ENCODE measurements at places on chromosomes 13 and 19.

- DNase-seq = no peak
Observed at GRCh38 chr13:79393564-79394249, 12.3 kb downstream of the RBM26 start.

GRCh38 chr19:35959968-35960320 is 23.8 kb downstream of the LRFN3 start:
- DNase-seq = no peak

- DNase-seq = no peak
Observed at GRCh38 chr19:5313307-5313706, 27.3 kb downstream of the PTPRS start.

GRCh38 chr13:20222553-20222952 is 9.6 kb downstream of the GJB6 start:
- DNase-seq = no peak

GRCh38 chr19:50720921-50721381 is 1.3 kb upstream of the SHANK1 start:
- DNase-seq = peak; percentile 40

DNA sequence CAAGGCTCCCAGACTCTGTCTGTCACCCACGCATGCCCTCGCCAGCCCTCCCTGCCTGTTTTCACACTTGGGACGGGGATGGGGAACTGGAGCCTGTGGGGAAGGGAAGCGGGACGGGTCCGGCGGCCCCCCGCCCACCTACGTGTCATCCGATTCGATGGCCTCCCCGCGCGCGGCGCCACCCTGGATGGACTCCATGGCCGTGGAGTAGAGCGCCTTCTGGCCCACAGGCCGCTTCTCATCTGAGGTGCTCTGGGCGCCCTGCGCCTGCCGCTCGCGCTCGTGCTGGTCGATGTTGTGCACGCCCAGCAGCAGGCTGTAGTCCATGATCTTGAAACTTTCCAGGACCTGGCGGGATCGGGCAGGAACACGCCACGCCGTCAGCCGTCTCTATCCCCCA is 25.1 kb upstream of the CACTIN start:
- DNase-seq = no peak

DNA sequence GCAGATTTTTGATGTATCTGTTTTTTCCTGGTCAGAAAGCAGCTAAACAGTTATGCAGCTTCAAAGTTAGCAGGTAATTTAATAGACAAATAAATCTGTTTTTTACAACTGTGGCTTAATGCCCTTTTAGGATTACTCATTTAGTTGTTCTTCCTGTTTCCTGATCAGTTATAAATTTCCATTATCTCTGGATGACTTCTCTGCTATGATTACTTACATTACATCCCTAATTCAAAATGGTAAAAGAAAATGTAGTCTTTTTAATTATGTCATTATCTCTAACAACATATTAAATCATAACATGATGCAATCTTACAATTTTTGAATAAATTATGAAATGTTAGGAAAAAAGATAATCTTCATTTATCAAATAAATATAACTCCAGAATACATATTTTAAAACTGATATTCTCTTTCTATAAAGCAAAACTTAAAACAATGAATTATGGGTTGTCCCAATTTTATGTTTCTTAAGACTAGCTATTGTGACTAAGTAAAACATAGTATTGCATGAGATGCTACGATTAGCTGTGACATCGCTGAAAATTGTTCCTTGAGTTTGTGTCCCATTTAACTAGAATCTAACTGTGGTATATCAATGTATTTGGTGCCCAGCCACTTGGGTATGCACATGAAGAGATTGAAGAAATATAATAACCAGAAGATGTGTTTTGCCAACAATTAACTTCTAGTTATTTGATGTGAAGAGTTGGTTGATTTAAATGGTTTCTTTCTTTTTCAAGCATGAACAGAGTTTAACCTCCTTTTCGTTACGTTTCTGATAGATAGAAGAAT is 605.3 kb upstream of the SPRY2 start:
- no peak for DNase-seq

GRCh38 chr13:48892053-48892687 is 83.5 kb upstream of the FNDC3A start:
- DNase-seq = peak; percentile 96

DNA sequence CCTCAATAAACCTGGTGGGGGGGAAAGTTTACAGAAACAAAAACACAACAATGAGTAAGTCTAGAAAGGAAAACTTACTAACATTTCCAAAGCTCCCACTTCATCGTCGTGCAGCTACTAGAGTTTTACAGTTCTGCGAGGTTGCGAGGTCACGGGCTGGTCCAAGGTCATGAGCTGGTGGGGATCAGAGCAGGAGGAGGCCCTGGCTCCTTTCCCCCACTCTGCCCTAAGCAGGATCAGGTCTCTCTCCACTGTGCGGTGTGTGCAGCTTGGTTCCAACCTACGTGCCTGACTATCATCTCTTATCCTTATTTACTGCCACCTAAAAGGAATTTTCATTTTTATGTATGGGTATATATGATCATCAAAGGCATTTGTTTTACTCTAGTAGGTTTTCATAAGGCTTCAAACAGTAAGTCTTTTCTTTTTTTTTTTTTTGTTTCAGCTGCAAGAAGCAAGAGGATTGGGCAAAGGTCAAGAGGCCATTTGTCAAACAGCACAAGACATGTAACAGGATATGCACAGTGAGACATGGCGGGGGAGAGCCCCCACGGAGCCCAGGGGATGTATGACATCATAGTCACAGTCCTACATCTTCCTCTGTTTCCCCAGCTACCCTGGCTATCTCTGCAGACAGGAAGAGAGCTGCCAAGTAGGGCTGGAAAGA is 76.6 kb upstream of the POMP start:
- no peak for DNase-seq

DNA sequence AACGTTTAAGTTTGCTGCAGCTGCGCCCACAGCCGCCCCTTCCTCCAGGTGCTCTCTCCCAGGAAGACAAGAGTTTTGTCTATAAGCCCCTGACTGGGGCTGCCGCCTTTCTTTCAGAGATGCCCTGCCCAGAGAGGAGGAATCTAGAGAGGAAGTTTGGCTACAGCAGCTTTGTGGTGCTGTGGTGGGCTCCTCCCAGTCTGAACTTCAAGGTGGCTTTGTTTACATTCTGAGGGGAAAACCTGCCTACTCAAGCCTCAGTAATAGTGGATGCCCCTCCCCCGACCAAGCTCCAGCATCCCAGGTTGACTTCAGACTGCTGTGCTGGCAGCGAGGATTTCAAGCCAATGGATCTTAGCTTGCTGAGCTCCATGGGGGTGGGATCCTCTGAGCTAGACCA is 6.4 kb upstream of the ERICH6B start:
- no peak for DNase-seq

- DNase-seq = peak; percentile 76
Observed at GRCh38 chr19:48637948-48638830, 1.0 kb upstream of the DBP start.

DNA sequence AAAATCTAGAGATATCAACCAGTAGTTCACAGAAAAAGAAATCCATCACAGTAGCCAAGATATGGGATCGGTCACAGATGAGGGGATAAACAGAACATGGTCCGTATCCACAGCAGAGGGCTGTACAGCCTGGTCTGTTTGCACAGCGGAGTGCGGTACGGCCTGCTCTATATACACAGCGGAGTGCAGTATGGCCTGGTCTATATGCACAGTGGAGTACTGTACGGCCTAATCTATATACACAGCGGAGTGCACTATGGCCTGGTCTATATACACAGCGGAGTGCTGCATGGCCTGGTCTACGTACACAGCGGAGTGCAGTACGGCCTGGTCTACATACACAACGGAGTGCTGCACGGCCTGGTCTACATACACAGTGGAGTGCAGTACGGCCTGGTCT is 43.0 kb upstream of the MCF2L start:
- DNase-seq = no peak

DNA sequence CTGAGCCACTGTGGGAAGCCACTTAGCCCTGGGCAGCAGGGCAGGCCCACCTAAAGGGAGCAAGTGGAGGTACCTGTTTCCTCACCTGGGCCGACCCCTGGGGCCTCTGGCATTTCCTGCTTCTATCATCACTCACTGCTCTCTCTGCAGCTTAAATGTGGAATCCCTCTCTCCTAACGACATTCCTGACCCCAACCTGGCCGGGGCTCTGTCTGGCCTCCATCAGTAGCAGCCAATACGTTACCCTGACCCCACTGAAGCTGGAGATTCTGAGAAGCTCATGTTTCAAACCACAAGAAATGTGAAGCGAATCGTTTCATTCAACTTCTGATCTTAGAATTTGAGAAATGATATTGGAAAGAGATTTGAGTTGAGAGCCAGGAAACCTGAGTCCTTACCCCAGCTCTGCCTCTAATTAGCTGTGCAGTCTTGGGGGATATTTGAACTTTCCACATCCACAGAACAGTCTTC is 39.9 kb downstream of the DOCK9 start:
- no peak for DNase-seq

- no peak for DNase-seq
Observed at GRCh38 chr19:32165141-32165540, 180.3 kb upstream of the ZNF507 start.

- no peak for DNase-seq
Observed at GRCh38 chr13:110464556-110465333, 96.8 kb downstream of the RAB20 start.

DNA sequence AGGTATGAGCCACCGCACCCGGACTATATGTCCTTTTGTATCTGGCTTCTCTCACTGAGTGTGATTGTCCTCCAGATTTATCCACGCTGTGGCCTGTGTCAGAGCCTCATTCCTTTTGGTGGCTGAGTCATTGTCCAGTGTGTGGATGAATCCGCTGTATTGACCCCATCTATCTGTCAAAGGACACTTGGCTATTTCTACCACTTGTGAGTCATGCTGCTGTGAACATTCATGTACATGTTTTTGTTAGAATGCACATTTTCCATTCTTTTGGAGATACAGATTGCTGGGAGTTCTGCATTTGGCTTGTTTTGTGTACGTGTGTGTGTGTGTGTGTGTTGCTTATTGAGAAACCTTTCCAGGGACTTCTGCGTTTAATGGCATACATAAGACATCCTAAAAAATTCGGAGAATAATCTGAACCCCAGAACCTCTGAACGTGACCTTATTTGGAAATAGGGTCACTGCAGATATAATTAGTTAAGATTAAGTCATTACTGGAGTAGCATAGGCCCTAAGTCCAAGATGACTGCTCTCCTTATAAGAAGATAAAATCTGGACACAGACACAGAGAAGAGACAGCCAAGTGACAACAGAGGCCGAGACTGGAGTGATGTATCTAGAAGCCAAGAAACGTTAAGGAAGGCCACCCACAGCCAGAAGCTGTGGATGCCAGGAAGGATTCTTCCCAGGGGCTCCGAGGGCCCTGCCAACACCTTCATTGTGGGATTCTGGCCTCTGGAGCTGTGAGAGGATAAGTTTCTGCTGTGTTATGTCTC is 4.9 kb upstream of the GIPC3 start:
- peak; percentile 61 for DNase-seq

DNA sequence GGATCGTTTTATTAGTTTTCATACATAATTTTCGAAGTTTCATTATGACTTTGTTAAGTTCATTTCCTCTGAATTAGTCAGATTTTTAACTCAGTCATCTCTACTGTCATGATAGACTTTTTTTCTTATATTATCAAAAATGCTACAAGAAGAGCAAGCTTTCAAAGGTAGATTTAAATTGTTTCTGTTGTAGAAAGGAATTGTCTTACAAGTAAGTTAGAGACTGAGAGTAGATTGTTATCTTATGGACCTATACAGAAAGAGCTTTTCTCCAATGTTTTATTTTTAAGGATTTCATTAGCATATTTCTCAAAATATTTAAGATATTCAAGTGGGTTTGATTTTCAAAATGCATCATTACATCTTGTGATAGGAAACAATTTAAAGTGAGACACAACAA is 2.7 kb downstream of the MAB21L1 start:
- DNase-seq = no peak

- DNase-seq = peak; percentile 78
Observed at GRCh38 chr13:92994056-92994455, 232.6 kb upstream of the GPC6 start.

GRCh38 chr19:31290931-31291590 is 58.2 kb downstream of the TSHZ3 start:
- no peak for DNase-seq

GRCh38 chr19:1748115-1748872 is 5.0 kb upstream of the ONECUT3 start:
- no peak for DNase-seq

GRCh38 chr13:97191142-97191541 is 31.0 kb upstream of the MBNL2 start:
- no peak for DNase-seq

GRCh38 chr13:100179276-100179675 is 90.4 kb downstream of the PCCA start:
- no peak for DNase-seq

DNA sequence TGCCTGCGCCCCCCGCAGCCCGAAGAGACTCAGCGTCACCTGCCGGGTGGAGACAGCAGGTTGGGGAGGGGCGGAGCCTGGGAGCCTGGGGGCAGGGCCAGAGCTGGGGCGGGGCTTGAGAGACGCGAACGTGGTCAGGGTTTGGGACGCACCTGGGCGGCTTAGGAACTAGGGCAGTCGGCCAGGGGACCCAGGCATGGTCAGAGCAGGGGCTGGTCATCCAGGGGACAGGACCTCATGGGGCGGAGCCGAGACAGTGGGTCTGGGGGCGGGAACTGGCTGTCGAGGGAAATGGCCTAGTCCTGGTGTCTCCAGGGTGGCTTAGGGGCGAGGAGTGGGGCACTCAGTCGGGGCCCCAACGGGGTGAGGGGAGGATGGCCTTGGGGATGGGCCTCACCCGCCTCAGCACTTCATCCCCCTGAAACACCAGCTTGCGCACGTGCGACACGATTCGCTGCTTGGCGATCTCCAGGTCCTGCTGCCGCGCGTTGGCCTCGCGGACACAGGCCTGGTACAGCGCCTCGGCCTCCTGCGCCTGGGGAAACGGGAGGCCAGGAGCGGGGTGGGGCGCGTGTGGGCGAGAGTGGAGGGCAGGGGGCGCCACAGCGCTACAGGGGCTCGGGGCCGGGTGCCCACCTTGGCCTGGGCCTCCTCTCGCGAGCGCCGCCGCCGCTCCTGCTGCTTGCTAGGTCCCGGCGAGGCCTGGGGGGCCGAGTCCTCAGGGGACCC is 5.8 kb downstream of the GMIP start:
- no peak for DNase-seq

DNA sequence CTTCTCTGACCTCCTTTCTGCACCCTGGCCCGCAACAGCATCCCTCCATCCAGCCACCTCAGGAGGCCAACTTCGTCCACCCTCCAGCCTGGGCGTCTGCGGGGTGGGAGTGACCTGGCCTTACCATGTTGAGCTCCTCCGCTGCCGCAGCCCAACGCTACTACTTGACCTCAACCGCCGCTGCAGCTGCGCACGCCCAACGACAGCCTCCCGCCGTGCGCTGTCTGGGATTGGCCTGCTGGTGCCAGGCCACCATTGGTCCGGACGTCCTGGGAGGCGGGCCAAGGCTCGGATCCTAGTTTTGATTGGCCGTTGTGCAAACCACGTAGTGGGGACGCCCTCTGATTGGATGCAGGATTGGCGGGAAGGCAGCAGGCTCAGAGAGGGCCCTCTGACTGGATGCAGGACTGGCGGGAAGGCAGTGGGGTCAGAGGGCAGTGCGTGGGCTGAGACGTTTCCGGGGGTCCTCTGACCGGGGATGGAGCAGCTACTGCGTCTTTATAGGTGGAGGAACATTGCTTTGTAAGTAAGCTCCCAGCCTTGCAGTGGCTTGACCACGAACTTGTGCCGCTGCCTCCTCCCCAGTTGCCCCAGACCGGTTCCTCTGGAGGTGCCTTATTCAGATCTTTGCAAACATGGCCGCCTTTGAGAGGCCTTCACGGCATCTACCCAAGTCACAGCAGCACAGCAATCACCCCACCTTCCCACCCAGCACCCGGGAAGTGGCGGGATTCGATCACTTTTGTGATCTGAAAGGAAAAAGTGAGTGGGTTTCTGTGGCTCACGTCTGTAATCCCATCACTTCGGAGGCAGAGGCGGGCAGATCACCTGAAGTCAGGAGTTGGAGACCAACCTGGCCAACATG is at the start of gene TUBA3C:
TSS of gene TUBA3C (minus strand) at position 204 of the 865 bp plus-strand sequence. CDS start at position 127, 77 bp downstream.
- no peak for DNase-seq
